ENCODE measurements at places on chromosomes 5 and 9.

- DNase-seq: no peak
Measured at GRCh38 chr9:120137186-120137840, 442.7 kb downstream of the CDK5RAP2 start.

DNA sequence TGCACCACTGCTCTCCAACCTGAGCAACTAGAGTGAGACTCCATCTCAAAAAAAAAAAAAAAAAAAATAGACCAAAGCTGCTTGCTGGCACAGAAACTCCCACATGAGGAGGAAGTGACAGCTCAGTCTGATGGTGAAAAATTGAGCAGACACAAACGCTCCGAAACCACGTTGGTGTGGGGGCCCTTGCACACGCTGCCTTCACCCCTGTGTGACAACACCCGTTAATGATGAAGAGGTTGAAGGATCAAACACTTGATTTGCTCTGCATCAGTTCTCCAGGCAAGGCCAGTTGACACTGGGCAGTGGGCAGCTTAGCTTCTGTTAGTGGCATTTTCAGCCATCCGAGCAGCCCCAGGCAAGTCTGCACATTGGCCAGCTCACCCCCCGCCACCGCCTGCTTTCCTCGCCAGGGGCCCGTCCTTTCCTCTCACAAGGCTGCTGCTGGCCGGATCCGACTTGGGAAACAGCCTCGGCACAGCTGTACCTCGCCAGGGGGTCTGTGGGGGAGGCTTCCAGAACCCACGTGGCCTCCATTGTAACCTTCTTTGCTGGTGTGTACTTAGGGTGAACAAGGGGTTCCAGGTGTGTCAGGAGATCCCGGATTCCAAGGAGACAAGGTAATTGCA lies 79.8 kb downstream of the COL27A1 start:
- no peak for DNase-seq

- no peak for DNase-seq
Measured at GRCh38 chr9:104279535-104280177, 185.5 kb downstream of the SMC2 start.

DNA sequence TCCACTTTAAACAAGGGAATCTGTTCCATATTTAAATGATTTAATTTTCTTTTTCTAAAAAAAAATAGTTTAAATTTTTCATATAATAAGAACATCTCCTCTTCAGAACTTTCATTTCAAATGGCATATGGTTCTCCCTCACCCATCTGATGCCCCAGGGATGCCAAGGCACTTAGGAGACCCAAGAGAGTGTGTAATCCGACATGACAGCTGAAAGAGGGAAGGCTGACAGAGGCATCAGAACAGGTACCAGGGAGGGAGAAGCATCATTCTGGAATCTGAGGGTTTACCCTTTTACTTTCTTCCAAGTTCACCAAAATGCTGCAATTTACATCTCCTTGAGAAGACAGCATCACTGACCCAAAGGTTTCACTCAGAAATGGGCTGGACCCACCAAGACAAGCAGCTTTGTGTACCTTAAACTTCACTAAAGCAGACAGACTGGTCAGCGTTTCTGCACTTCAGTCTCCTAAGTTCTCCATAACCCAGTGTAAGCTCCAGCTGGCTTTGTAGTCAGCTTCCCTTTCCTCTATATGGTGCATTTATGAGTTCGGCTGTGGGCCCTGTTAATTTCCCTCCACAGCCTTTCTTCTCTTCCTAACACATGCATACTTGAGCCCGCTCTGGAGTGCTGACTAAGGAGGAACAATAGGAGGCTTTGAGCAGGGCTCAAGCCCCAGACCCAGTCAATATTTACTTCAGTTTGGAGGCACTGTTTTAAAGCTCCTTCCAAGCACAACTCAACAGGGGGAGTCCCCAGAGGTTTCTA lies 17.7 kb downstream of the EFNA5 start:
- no peak for DNase-seq

DNA sequence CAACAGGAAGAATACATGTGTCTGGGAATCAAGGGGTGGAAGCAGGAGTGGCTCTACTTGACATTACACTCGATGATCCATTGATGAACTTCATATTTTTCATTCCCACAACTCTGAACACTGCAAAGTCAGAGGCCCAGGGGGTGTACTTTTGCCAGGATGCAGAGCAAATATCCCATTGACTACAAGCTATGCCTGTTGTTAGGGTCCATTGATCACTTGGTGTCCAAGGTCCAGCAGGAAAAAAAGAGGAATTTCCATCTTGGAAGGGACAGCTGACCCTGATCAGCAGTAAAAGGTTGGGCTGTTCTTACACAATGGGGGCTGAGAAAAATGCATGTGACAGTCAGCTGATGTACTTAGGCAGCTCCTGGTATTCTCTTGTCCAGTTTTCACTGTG lies 118.5 kb upstream of the MAP1B start:
- DNase-seq: no peak

DNA sequence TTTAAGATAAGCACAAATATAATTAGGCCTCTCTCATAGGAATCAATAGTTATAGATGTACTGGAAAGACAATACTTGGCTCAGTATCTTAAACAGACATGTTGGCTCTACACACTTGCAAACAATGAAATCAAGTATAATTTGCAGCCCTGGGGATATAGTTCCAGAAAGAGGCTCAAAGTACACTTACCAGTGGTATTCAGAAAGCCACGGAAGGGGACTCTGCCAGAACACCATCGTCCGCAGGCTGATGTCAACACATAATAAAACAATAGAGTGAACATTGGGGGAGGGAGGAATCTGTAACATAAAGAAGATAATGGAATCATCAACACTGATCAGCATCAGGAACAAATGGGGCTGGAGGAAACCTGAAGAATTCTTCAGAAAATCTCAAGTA lies 31.2 kb upstream of the EBF1 start:
- DNase-seq: no peak

DNA sequence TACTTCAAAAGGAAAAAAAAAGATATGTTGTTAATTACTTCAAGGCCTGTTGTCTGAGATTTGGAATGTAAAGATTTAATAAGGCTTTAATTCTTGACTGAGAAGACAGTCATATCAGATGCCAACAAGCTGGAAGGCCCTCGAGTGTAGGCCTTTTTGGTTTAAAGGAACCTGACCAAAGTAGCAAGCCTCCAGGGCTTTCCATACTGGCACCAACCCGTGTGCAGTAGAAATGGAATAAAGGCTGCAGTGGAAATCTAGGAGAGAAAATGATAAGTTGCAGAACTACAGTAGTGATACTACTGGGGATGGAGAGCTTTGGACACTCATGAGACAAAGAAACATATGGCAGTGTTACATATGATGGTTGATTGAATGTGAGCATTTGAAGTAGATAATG lies 358.0 kb downstream of the TAF11L14 start:
- DNase-seq: no peak

DNA sequence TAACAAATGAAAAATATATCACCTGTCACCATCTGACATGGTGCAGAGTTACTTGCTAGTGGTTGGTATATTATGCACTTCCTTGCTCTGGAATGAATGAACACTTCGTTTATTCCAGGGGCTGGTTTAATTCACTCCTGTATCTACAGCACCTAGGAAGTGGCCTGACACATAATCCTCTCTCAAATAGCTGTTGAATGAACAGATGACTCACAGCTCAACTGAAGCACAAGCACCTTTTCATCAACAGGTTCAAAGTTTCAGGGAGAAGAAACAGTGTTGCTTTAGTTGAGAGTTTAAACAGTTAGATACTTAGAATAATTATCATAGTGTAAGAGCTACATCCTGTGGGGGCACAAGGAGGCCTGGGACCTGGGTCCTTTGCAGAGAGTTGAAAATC lies 135.0 kb upstream of the DAP start:
- no peak for DNase-seq

DNA sequence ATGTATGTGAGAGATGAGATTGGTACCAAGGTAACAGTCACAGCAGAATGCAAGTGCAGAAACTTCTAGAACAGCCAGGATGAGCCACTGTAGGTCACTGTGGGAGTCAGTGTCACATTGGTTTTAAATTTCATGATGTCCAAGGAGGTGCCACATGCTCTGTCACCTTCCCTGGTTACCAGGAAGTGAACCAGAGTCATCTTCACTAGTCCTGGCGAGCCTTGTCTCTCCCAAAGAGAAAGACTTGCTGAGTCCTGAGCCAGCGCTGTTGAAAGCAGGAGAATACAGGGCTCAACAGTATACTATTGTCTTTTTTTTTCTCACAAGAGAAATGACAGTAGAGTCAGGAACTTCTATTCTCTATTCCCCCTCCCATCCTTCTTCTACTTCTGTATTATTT lies 615.5 kb downstream of the RAB3C start:
- DNase-seq: no peak

DNA sequence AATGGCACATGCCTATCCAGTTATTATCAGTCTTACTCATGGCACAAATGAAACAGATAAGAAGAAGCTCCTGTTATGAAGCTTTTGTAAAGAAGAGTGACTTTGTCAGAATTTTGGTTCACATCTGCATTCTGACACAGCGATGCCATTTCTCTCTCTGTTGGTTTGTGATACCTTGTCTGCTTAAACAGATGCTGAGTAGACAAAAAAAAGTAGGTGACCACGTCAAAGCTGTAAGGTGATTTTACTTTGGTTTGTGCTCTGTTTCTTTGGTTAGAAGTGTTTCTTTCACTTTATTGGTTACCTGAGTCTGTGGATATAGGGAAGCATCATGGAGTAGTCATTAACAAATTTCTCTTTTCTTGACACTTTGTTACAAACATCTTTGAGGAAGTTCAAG lies 422.3 kb upstream of the ADAMTSL1 start:
- no peak for DNase-seq

DNA sequence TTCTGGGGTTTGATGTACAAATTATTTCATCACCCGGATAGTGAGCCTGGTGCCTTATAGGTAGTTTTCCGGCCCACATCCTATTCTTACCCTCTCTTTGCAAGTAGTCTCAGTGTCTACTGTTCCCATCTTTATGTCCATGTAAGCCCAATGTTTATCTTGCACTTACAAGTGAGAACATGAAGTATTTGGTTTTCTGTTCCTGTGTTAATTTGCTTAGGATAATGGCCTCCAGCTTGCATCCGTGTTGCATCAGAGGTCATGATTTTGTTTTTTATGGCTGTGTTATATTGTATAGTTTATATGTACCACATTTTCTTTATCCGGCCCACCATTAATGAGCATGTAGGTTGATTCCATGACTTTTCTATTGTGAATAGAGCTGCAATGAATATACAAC lies 136.5 kb downstream of the PRR16 start:
- DNase-seq: no peak

GRCh38 chr5:32319392-32319791 lies 6.7 kb upstream of the MTMR12 start:
- no peak for DNase-seq

GRCh38 chr5:177984584-177985206 lies 11.3 kb downstream of the PROP1 start:
- DNase-seq: no peak

GRCh38 chr5:95075111-95075510 lies 209.8 kb downstream of the MCTP1 start:
- DNase-seq: no peak

GRCh38 chr9:94929369-94929756 lies 202.9 kb downstream of the AOPEP start:
- no peak for DNase-seq

- DNase-seq: no peak
Measured at GRCh38 chr9:87307848-87308247, 189.8 kb upstream of the DAPK1 start.

- peak; percentile 38 for DNase-seq
Measured at GRCh38 chr9:94867281-94867841, 140.9 kb downstream of the AOPEP start.

- DNase-seq: no peak
Measured at GRCh38 chr5:102107865-102108264, 188.2 kb downstream of the SLCO4C1 start.

GRCh38 chr9:77848404-77848803 lies 183.2 kb downstream of the GNAQ start:
- no peak for DNase-seq

GRCh38 chr9:124968238-124968637 lies 27.4 kb upstream of the GOLGA1 start:
- DNase-seq: no peak

DNA sequence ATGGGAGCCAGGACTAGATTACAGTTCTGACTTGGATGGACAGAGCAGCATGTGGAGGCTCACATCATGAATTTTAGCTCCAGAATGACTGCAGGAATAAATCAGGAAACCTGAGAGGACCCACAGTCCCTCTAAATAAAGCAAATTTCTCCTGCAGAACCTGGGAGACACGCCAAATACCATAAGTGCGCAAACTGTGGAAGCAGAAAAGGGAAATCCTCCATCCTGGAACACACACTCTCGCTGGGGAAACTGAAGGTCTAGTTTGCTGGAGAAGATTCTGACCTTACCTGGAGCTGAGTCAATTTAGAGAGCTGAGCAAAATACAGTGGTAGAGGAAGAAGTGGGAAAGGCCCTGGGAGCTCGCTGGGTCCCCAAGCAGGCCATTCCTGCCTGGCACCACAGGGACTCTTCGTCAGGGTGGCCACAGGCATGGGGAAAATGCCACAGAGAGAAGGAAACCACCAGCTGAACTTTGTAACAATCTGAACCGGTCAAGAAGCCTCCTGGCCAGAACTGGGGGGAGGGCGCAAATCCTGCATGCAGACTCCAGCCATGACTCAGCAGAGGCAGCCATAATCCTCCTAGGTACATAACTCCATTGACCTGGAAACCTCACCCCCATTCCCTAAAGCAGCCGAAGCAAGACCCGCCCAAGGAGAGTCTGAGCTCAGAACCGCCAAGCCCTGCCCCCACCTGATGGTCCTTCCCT lies 390.9 kb downstream of the LRRC70 start:
- no peak for DNase-seq

GRCh38 chr5:35987776-35988175 lies 3.4 kb downstream of the UGT3A1 start:
- DNase-seq: no peak

DNA sequence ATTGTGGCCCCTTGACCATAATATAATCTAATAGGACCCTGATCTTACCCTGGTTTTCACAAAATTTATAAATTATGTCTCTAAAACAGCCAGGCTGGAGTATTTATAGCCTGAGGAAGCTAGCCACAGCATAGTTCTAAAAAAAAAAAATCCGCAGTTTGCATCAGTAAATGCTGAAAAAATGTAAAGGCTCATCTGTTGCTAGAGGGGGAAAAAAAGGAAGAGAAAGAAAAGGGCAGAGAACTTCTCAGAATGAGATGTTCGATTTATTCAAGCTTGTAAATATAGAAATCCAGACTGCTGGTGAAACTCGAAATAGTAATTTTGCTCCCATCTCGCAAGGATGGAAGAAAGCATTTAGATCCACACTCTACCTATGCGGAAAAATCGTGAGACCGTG lies 467.5 kb downstream of the NTRK2 start:
- no peak for DNase-seq

- DNase-seq: no peak
Measured at GRCh38 chr5:148781766-148782165, 44.6 kb upstream of the ADRB2 start.

DNA sequence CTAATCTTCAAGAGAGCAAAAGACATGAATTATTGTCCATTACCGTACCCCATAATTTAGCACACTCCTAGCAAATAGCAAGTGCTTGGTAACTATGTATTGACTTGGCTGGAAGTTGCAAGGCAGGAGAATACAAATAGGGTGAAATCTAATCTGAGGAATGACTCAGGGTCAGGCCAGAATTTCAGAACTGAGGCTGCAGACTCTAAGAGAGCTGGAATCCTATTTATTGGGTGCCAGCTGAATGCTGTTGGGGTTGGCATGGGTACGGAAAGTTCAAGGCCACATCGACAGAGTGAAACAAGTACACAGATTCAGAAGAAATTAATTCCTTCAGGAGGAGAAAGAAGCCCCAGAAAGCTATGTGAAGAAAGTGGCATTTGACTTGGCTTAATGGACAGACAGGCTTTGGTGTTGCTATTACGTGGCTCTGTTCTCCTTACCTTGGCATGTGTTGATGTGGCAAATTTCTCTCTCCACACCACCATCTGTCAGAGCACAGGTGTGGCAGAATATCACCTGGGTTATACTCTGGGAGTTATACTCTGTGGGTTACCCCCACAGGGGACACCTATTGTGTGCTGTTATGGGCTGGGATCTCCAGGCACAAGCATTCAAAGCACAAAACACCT lies 20.9 kb upstream of the ASTN2 start:
- DNase-seq: no peak
